ENCODE measurements at places on chromosomes 1 and 21. TPM values are rescaled to one million over a fixed set of nuclear protein-coding genes. Genes with fewer than 3 reads are reported as not detected.

SPRR1B gene
- not detected for total RNA-seq

SLC41A1 gene
- total RNA-seq = 23.3 TPM

CRB1 gene
- not detected for total RNA-seq

OLFML2B gene
- total RNA-seq = 0.92 TPM

MAEL gene
- total RNA-seq = not detected

COX20 gene
- total RNA-seq = 8.7 TPM

LRRC39 gene
- total RNA-seq = 0.52 TPM

OR2W3 gene
- total RNA-seq = not detected

OR10J1 gene
- total RNA-seq = not detected

BROX gene
- total RNA-seq = 59.6 TPM

PRCC gene
- 90.6 TPM for total RNA-seq

TIAM1 gene
- total RNA-seq = 23.9 TPM

CAMK2N1 gene
- total RNA-seq = 0.92 TPM

SHE gene
- 0.55 TPM for total RNA-seq

WNT2B gene
- total RNA-seq = 0.14 TPM

CLEC20A gene
- not detected for total RNA-seq

SRSF11 gene
- 160 TPM for total RNA-seq

MTARC1 gene
- total RNA-seq = 28.6 TPM

OR10Z1 gene
- total RNA-seq = not detected

AQP10 gene
- total RNA-seq = not detected

GPR25 gene
- not detected for total RNA-seq

CR2 gene
- total RNA-seq = 1.00 TPM

PLA2G4A gene
- total RNA-seq = 1.1 TPM

LHX4 gene
- total RNA-seq = 2.7 TPM

RPS8 gene
- 3,561 TPM for total RNA-seq

NBPF6 gene
- not detected for total RNA-seq

FMO5 gene
- 5.0 TPM for total RNA-seq

CELA3B gene
- not detected for total RNA-seq

ZNF687 gene
- 81.3 TPM for total RNA-seq

OLFML3 gene
- 226 TPM for total RNA-seq

TAL1 gene
- total RNA-seq = 0.70 TPM

PACC1 gene
- 41.3 TPM for total RNA-seq

Data from H7 (cell line).